RWPE1 (cell line): ENCODE measurements at places on chromosomes 11 and 22.

DNA sequence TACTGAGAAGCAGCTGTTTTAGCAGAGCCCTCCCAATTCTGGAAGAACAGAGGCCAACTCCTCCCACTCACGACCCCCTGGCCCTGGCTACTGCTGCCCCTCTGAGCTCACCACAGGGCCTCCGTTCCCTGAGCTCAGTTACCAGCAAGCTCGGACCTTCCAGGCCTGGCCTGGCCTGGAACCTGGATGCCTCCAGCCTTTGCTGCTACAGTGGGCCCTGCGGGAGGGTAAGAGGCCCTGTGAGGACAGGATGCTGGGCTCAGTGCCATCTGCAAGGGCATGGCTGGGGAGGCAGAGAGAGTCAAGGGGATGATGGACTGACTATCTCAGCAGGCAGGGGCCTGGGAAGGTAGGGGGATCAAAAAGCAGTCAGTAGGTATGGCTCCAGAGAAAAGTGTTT is 209.9 kb upstream of the NCAM1 start:
- DNase-seq, result no peak

DNA sequence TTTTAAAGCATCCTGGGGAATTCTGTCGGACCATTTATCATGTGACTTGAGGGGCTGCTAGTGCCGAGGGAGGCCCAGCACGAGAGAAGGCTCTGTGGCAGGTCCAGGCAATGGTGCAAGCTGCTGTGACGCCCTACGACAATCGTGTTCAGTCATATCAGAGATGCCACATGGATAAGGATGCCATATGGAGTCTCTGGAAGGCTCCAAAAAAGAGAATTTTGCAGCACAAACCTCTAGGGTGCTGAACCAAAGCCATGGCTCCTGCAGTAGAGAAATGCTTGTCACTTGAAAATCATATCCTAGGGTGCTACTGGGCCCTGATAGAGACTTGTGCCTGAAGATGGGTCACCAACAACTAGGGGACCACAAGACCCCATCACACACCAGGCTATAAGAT is 6.7 kb upstream of the CD6 start:
- no peak for DNase-seq

GRCh38 chr22:22030493-22031182 is 48.1 kb upstream of the TOP3B start:
- DNase-seq, result no peak

DNA sequence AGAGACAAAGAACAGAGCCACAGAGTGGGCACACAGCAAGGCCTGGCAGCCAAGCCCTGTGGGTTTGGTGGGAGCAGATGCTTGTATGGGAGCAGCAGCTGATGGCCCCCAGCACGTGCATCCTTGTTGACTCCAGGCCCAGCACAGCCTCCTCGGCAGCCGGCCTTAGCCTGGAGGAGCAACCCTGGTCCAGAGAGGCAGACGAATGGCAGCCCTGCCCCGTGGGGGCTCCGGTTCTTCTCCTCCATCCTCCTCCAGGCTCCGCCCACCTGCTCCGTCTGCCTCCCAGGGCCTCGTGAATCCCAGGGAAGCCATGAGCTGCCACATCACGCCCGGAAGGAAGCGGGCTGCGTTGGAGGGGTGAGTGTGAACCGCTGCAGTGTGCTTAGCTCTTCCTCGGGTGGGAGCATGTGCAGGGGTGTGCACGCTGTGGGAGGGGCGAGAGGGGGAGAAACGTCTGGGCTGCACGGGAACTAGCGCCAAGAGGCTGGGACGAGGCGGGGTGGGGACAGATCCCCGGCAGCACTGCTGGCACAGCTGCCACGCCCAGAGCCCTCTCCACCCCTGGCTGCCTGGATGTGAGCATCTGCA is 36.3 kb upstream of the JAM3 start:
- no peak for DNase-seq

DNA sequence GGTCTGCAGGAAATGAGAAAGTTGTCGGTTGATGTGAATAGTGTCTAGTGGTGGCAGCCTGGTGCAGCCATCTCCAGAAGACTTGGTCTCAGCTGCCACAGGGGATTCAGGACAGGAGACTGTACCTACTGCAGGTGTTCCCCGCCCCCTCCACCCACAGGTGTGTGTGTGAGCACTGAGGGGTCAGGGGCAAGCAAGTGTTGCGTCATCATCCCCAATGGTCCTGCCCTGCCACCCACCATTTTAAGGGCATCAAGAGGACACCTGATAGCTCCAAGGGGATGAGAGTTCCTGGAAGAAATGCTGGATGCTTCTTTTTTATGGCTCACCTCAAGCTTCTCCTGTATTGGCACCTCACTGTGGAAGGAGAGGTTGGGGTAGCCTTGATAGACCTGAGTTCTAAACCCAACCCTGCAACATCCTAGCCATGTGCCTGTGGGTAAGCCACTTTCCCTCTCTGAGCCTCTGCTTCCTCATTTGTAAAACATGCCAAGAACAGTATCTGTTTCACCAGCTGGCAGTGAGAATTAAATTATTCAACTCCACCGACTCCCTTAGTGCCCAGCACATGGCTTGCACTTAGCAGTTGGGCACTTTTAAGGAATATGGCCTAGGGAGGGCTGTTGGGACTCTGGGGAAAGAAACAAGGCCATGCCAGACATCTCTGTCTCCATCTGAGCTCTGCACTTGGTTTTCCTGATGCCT is 6.1 kb downstream of the C11orf91 start:
- no peak for DNase-seq

DNA sequence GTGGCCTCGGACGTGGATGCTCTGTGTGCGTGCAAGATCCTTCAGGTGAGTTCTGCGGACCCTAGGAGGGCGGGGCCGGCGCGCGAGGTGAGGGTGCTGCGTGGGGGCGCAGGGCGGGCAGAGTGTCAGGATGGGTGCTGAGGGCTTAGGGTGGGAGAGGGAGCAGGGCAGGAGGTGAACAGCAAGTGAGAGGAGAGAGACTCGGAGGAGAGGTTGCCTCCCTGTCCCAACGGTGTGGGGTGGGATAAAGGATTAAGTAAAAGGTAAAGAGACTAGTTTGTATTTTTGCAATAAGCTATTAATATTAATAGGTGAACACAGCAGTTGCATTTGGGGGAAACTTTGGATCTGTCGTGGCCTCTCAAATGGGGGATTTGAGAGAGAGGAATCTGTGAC is 451 bp downstream of the CDC45 start:
- DNase-seq, result no peak

DNA sequence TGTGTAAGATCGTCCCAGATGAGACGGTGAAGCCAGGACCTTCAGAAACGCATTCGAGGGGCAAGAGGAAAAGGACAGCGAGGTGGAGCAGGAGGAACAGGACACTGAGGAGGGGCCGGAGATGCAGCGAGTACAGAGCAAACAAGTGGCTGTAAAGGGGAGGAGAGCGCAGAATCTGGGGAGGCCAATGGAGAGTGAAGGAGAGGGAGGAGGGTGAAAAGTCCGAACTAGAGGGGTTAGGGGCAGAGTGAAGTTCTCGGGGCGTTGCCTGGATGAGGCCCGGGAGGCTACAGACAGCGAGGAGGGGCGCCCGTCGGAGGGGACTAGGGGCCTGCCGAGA is 8.8 kb upstream of the PPIL2 start:
- DNase-seq, result no peak

DNA sequence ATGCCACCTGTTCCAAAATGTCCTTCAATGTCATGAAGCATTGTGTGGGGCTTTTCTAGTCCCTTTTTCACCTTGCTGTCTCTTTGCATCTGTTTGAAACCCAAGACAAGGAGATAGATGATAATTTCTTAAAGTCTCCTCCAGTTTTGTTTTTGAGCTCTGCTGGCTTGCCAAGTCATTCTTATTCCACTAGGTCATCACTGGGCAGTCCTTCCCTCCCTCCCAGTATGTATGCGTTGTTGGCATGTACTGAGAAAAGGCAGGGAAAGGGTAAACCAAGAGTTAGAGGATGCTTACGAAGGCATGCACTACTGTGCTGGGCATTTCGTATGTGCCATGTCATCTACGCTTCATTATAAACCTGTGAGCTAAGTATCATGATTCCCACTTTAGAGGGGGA is 78.6 kb downstream of the PARVA start:
- no peak for DNase-seq

GRCh38 chr11:125053167-125053566 is 9.9 kb upstream of the SLC37A2 start:
- DNase-seq, result no peak

GRCh38 chr11:122007601-122008071 is 108.4 kb downstream of the BLID start:
- DNase-seq, result no peak

DNA sequence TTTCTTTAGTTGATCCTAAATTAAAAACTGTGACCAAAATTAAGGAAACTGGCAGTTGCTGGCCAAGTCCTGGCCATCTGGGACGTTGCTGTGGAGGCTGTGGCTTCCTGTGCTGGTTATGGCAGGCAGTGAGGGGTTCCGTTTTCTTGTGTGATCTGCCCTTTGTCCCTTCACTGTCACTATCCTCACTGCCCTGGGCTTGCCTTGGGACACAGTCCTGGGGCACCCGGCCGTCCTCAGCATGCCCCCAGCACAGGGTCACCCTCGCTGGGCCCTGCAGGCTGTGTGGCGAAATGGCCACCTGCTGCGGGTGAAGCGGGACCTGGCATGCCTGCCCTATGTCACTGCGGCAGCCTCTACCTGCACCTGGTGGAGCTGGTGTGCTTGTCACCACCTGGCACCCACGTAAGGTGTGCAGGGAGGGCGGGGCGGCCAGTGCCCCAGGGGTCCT is 52.5 kb upstream of the SLC22A12 start:
- no peak for DNase-seq

- DNase-seq, result no peak
Measured at GRCh38 chr11:1433568-1433967, 43.8 kb downstream of the BRSK2 start.

- no peak for DNase-seq
Measured at GRCh38 chr11:72314600-72315392, 70.8 kb upstream of the PHOX2A start.

DNA sequence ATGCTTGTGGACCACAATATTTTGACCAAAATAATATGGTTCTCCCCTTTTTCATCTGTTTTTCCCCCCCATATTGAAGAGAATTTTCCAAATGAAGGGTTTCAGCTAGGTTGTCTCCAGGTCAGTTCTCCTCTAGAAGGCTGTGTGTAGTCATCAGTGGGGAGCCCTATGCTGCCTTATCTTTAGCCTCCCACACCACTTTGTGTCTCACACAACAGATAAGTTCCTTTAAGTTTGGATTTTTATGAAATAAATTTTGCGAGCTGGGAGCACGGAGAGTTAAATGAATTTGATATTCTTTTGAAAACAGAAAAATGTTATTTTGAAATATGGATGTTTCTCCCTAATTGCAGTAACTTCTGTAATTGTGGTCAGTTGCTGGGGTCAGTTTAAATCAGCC is 28.9 kb downstream of the PAX6 start:
- DNase-seq, result no peak

- DNase-seq, result no peak
Measured at GRCh38 chr11:5524756-5525155, 8.3 kb upstream of the UBQLNL start.

DNA sequence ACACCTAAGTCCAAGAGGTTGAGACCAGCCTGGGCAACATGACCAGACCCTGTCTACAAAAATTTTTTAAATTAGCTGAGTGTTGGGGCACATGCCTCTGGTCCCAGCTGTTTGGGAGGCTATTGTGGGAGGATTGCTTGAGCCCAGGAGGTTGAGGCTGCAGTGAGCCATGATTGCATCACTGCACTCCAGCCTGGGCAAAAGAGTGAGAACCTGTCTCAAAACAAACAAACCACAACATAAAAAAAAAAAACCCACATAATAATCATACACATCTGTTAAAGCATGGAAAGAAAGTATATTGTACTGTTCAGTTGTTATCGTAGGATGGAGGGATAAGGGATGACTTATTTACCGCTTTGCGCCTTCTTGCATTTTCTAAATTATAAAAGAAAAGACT is 35.9 kb upstream of the GRK2 start:
- DNase-seq, result no peak

GRCh38 chr11:17504330-17505107 is 27.9 kb upstream of the ABCC8 start:
- peak; percentile 76 for DNase-seq

GRCh38 chr11:104665641-104666040 is 232.6 kb downstream of the CASP12 start:
- DNase-seq, result no peak

DNA sequence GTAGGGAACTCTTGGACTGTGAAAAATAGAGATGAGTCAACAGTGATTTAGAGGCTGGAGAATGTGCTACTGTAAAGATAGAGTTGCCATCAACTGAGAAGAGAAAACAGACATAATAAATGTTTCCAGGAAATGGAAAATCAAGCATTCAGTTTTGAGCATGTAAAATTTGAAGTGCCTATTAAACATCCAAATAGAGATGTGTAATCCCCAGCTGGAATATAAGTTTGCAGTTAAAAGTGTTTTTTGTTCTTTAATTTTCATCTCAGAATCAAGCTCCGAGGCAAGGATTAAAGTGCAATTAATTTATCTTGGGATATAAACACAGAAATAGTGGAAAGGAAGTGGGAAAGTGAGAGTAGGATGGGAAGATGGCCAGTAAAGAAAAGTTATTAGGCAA is 666.0 kb upstream of the RAG2 start:
- no peak for DNase-seq

- DNase-seq, result no peak
Measured at GRCh38 chr11:2553886-2554285, 109.1 kb downstream of the KCNQ1 start.

- no peak for DNase-seq
Measured at GRCh38 chr11:297586-298405, 1.5 kb downstream of the IFITM5 start.

GRCh38 chr11:121422675-121423074 is 29.4 kb upstream of the SORL1 start:
- DNase-seq, result no peak

- no peak for DNase-seq
Measured at GRCh38 chr11:76025068-76025467, 181.2 kb downstream of the WNT11 start.

GRCh38 chr11:7646866-7647265 is 26.4 kb downstream of the CYB5R2 start:
- no peak for DNase-seq

GRCh38 chr11:76658231-76658630 is 12.3 kb downstream of the LRRC32 start:
- DNase-seq, result no peak

DNA sequence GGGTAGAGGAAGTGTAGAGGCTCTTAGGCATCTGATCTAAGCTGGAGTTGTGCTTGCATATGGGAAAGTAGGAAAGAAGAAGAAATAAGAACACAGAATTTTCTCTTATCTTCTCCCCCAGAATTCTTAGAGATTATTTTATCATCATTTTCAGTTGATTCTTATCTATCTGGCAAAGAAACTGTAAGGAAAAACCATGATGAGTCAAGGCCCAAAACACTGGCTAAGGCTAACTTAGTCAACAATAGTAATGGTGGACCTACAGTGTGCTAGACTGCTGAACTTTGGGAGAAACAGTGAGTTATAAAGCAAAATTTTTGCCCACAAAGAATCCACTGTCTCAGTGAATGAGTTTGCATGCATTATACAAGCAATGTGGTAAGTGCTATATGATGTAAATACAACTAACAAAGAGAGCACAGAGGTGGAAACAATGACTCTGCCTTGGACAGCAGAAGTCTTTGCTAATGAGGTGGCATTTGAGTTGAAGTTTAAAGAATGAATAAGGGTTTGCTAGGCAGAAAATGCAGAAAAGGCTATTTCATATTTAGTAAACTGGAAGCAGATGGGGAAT is 344.5 kb upstream of the PLET1 start:
- DNase-seq, result no peak

GRCh38 chr11:32331792-32332191 is 103.5 kb downstream of the WT1 start:
- no peak for DNase-seq
